Fibroblast of upper back skin (primary cell): ENCODE measurements at places on chromosomes 11 and 22.

DNA sequence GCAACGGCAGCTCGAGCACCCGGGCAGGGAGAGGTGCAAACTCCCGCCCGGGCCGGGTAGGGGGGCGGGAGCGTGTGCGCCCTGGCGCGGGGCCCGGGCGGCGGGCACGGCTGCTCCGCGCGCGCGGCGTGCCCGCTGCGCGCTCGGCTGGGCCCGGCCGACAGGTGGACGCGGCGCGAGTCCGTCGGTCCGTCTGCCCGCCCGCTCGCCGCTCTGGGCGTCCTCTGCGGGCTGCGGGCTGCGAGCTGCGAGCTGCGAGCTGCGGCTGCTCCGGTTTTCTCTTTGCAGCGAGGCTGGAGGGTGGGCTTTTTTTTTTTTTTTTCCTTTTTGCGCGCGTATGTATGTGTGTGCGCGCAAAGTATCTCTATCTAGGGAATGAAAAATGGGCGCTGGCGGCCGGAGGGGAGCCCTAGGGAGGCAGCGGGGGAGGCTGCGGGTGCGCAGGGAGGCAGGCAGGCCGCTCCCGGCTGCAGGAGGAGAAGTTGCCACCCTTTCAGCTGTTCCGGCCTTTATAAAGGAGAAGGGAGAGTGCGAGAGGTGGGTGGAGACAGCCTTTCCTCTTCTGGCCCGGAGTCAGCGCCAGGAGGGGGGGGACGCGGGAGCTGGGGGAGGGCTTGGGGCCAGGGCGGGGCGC lies at the start of gene PDGFB:
TSS of gene PDGFB (minus strand) at position 487 of the 634 bp plus-strand sequence. CDS start 1,019 bp downstream, outside the sequence.
- no peak for DNase-seq

DNA sequence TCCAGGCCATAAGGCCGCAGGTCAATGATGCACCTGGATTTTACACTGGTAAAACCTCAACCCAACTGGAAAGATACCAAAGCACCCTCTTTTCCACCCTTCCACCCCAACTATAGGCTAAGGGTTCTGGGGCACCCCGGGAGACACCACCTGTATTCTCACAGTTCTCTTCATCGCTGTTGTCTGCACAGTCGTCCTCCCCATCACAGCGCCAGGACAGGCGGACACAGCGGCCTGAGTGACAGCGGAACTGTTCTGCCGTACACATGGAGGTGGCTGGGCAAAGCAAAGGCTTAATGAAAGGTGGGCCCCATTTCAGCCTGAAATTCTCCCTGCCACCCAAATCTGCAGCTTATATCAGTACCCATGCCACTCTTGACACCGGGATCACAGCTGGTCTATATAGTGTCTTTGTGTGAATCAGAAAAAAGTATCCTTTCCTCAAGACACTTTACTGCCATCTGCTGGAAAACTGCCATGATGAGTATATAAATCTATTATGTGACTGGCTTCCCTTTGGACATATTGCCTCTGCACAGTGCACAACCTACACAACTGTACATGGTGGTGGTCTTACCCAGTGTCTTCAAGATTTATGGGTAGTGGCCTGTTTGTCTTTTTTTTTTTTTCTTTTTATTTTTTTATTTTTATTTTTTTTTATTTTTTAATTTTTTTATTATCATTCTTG lies 21.5 kb downstream of the LRP4 start:
- DNase-seq = peak; percentile 49

GRCh38 chr11:118619444-118620197 lies 12.2 kb downstream of the PHLDB1 start:
- peak; percentile 98 for DNase-seq

- no peak for DNase-seq
Observed at GRCh38 chr22:31577711-31578110, 81.4 kb downstream of the SFI1 start.

GRCh38 chr11:71164186-71164585 lies 88.2 kb downstream of the SHANK2 start:
- no peak for DNase-seq

DNA sequence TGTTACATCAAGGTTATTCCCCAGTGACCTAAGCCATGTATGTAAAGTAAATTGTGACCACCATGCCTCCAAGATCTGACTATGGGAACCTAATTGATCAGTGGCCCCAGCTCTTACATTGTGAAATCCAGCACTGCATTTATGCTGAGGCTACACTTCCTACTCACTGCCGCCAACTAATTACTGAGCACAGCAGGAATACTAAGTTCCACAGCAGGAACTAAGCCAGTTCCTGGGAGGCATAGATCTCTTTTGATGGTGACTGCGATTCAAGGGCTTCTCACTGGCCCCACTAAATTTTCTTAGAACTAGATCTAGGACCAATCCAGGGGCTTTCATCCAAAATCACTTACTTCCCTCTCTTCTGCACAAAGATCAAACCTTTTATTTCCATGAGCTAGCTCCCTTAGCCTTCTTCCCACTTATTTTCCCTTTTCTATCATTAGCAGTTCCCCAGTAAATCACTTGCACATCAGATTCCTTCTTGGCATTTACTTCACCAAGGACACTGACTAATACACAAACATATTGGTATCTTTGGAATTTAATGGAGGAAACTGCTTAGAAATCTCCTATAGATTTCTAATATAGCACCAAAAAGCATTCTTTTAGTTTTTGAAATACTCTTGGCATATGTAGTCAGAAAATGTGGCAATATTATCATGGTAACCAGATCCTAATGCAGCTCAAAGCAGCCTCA lies 46.0 kb downstream of the CNTN5 start:
- peak; percentile 2 for DNase-seq

DNA sequence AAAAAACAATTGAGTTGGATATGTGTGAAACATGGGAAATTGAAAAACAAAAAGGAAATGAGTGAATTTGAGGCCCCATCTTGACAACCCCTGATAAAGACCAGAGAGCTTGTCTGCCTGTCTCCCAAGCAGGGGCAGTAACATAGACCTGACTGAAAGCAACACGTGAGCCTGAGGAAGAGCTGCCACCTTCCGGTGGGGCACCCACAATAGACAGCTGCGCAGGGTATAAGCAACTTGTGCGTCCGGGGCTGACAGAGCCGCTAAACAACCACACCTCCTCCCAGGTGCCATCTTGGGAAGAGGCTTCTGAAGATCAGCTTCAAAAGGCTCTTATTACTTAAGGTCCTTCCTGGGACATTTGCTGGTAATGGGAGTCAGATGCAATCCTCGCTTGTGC lies 166.8 kb downstream of the NTM start:
- DNase-seq = no peak

DNA sequence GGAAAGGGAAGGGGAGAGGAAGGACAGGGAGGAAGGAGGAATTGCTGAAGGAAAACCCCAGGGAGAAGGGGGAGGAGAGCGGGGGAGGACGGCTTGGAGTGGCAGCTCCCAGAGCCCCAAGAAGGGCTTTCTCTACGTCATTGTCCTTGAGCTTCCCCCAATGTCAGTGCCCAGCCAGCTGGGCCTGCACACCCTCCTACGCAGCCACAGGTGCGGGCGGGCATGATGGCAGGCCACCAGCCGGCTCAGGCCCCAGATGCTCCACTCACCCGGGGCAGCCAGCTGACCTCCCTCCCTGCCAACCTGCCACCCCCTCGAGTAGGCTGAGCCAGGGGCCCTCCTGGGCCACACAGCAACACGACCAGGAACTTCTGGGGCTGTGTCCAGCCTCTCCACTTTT lies 11.2 kb downstream of the SYT7 start:
- DNase-seq = no peak

GRCh38 chr22:50148991-50149721 lies 21.4 kb upstream of the PANX2 start:
- peak; percentile 36 for DNase-seq

DNA sequence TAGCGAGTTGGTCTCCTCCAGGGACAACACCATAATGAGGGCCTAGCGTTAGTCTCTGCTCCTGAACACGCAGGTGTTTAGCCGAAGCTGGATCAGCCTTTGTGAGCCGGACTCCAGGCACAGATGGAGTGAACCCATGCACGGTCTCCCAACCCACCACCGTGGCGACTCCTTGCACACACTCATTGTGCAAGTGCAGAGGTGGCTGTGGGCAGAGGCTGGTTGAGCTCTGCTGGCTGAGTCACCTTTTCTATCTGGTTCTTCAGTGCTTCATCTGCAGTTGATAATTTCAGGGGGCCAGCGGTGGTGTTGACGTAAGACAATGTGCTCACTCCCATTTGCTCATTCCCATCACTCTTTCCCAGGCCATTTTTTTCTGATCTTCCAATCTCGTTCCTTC lies 72.1 kb upstream of the SLC22A12 start:
- DNase-seq = no peak

DNA sequence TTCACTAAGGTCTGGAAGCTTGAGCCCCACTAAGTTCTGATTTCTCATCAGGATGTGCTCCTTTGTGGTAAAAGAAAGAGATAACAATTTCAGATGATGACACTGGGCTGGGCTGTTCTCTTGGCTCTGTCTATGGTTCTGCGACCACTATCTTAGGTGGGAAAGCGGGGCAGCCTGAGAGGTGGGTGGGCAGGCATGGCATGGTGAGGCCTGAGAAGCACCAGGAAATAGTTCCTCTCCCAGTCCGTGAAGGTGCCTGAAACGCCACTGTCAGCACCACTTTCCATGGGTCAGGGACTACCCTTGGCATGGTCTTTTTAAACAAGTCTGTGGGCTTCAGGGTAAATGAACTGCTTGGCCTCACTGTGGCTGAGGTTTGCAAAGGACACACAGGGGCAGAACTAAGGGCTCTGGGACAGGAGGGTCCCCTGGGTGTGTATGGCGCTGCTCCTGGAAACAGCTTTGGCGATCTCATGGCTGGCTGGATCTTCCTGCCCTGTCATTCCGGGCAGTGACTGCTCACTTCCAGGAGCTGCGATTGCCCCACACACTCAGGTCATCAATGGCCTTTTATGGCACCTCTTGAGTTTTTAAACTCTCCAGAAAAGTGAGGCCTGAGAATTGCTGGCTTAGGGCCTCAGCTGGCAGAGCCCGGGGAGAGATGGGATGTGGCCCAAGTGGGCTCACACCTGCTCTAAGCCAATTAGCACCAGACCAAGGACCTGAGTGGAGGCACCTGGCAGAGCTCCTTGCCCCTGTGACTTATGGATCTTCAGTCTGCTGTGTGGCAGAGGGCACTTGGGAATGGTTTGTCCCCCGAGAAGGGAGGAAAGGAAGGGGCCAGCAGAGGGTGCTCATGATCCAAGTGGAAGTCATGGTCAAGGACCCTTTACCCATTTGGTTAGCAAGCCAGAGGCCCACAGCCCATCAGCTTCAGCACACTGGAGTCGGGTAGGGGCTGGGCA lies 55.6 kb upstream of the LYVE1 start:
- peak; percentile 43 for DNase-seq

DNA sequence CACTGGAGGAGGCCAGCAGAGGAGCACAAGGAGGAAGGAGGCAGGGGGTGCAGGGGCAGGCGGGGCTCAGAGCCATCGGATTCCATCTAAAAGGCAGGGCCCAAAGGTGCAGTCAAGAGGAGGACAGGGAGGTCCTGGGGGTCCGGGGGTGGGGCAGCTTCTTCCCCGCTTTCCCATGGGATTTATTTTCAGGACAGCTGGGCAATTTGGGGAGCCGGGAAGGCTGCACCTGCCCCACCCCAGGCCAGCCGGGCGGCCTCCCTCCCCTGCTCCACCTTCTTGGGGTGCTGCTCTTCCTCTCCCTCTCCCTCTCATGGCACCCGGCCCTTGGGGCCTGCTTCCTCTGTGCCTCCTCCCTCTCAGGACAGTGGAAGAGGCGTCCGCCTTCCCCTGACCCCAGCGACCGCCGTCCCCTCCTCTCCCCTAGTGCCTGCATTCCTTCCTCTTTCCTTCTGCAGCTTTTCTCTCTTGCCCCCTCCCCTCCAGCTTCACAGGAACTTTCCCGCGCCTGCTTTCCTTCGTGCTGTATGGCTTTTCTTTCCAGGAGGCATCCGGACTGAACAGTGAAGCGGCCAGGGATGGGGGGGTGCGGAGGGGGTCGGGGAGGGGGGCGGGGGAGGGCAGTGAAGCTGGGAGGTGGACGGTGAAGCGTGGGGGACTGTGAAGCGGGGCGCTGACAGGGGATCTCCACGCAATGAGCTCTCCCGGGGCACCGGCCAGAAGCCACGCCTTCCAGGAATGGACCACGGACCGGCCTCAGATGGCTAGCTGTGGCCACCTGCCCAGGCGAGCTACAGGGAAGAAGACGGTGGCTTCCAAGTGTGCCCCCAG lies 26.9 kb downstream of the APOBEC3H start:
- DNase-seq = no peak

DNA sequence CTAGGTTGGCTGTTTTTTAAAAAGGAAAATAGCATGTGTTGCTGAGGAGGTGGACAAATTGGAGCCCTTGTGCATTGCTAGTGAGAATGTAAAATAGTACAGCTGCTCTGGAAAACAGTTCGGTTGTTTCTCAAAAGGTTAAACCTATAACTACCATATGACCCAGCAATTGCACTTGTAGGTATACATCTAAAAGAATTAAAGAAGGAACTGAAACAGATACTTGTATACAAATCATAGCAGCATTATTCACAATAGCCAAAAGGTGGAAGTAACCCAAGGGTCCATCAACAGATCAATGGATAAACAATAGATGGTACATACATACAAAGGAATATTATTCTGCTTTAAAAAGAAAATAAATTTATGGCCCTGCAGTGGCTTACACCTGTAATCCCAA lies 111.4 kb downstream of the CSTPP1 start:
- DNase-seq = no peak

GRCh38 chr11:64608636-64609035 lies 17.6 kb downstream of the SLC22A12 start:
- DNase-seq = no peak

GRCh38 chr11:59183771-59184170 lies 11.8 kb downstream of the DTX4 start:
- DNase-seq = no peak

GRCh38 chr22:43482318-43482625 lies 70.5 kb downstream of the MPPED1 start:
- DNase-seq = no peak

DNA sequence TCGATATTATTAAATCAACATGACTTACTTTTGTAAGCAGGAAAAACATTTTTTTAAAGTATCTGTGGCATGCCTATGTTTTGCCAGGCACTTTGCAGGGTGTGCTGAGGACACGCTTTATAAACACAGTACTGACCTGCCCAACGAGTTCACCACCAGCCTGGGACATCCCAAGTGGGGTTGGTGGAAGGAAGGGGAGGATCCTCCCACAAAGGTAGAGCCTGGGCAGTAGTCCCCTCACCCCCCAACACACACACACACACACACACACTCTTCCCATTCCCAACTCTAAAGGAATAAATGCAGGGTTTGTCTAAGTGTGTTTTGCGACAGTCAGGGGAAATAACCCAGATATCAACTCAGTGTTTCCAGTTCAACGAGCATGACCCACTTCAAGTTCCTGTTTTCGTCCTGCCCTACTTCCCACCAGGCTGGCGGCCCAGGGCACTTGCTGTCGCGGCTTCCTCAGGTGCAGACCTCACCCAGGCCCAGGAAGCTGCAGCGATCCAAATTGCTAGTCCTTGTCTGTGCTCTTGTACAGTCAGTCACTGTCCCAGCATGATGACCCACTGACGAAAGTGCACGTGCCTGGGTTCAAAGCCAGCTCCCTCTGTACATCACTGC lies 3.1 kb downstream of the CERK start:
- DNase-seq = no peak
